Immature natural killer cell (primary cell): ENCODE measurements at places on chromosomes 5 and 9. TPM values are rescaled to one million over a fixed set of nuclear protein-coding genes. Genes with fewer than 3 reads are reported as not detected.

- H3K36me3 ChIP-seq = no peaks in the 10 kb centered on the region
- H3K4me3 ChIP-seq = no peak overlapping the region
- H3K4me1 ChIP-seq = peaks cover 80% of the 10 kb centered on the region
- H3K27ac ChIP-seq = no peak overlapping the region
- DNase-seq = no peak
Measured at GRCh38 chr5:53575831-53576230, 15.4 kb downstream of the NDUFS4 start.

Gene HSD17B4
- 57.1 TPM for polyA plus RNA-seq

DNA sequence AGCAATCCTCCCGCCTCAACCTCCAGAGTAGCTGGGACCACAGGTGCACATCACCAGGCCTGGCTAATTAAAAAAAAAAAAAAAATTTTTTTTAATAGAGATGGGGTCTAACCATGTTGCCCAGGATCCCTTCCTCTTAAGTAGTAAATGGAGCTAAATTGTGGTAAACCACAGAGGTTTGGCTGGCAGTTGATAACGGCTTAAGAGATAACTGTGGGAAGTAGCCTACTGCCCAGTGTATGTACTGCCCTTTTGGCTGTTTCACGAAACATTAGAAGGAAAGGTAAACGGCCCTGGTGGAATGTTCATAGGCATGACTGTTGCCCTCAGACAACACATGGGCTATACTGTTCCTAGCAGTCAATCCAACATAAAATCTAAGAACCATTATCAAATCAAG lies 44.4 kb downstream of the HMGCR start:
- H3K27me3 ChIP-seq = no peaks in the 10 kb centered on the region
- DNase-seq = no peak
- H3K27ac ChIP-seq = no peak overlapping the region
- no peak overlapping the region for H3K4me3 ChIP-seq
- H3K4me1 ChIP-seq = no peaks in the 10 kb centered on the region

Gene ARL14EPL
- polyA plus RNA-seq = not detected

GRCh38 chr5:59661311-59661710 lies 232.2 kb downstream of the PDE4D start:
- no peaks in the 10 kb centered on the region for H3K27me3 ChIP-seq
- no peak overlapping the region for H3K4me3 ChIP-seq
- no peak overlapping the region for H3K27ac ChIP-seq

GRCh38 chr5:15516486-15516885 lies 16.5 kb downstream of the FBXL7 start:
- H3K27me3 ChIP-seq = peaks cover 2% of the 10 kb centered on the region
- H3K27ac ChIP-seq = no peak overlapping the region
- no peak overlapping the region for H3K4me3 ChIP-seq
- peaks cover 3% of the 10 kb centered on the region for H3K36me3 ChIP-seq

DNA sequence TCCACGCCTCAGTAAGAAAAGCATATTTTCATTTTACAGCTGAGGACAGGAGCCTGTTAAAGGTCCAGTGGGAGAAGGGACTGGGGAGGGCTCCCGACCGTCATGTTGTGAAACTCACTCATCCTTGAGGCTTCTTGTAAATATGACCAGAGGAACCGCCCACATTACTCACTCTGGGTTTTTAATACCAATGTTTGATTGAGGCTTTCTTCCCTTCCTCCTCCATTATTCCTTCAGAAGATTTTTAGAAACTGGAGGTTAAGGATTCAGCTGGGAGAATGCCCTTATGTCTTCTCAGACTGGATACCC lies 61.4 kb upstream of the GLRX start:
- no peak for DNase-seq
- H3K4me1 ChIP-seq = no peaks in the 10 kb centered on the region
- no peak overlapping the region for H3K4me3 ChIP-seq
- H3K36me3 ChIP-seq = peaks cover 7% of the 10 kb centered on the region
- H3K27me3 ChIP-seq = peaks cover 2% of the 10 kb centered on the region
